ENCODE measurements at places on chromosomes 7 and 10.

- no peak for DNase-seq
Measured at GRCh38 chr7:90212149-90212495, 582 bp downstream of the STEAP2 start.

DNA sequence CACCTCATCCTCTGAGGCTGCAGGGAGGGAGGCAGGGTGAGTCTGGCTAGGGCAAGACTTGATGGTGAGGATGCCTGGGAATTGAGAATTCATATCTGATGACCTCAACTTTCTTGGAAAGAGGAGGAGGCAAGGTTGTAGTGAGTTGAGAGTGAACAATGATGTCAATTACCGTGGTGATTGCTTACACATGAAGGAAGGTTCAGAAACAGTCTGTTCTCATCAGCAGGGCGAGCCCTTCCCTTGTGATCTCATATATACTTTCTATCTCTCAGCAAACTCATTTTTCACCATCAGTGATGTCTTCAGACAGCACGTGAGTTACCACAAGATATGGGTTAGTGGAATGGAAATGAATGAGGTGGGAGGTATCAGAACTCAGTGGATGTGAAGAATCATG is 20.1 kb upstream of the COL13A1 start:
- no peak for DNase-seq

DNA sequence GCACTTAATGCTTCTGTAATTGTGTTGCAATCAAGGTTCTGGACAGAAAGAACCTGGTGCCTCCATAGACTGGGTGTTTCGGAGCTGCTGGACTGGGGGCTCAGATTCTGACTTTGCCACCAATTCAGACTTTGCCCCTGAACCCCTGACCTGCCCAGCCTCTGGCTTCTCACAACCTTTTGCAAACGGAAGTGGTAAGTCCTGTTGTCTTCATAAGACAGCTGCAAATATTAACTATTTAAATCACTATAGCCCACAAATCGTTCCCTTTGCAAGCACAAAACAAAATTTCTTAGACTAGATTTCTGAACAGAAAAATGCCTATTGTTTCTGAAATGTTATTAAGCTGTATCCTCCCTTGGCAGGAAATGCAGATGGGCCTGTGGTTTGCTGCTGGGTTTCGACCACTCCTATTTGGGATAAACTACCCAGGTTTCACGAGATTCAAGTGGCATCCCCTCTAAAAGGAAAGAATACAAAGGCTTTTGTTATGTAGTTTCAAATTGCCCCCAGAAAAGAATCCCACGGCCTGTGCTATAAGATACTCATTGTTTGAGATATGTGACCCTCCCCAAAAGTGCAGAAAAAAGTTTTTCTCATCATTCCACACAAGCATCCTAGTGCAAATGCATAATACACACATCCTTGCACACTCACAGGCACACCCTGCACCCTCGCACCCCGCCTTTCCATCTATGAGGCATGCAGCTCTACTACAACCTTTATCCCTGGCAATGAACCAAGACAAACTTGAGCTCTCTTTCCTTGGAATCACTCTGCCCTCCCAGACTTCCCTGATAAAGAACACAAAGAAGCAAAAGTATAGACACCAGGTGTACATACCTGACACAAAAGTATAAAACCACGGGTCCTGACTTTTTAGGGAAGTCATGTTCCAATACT is 209.1 kb downstream of the PRPF18 start:
- no peak for DNase-seq

- DNase-seq: peak; percentile 89
Measured at GRCh38 chr10:68871731-68872342, 29.3 kb upstream of the DDX50 start.

DNA sequence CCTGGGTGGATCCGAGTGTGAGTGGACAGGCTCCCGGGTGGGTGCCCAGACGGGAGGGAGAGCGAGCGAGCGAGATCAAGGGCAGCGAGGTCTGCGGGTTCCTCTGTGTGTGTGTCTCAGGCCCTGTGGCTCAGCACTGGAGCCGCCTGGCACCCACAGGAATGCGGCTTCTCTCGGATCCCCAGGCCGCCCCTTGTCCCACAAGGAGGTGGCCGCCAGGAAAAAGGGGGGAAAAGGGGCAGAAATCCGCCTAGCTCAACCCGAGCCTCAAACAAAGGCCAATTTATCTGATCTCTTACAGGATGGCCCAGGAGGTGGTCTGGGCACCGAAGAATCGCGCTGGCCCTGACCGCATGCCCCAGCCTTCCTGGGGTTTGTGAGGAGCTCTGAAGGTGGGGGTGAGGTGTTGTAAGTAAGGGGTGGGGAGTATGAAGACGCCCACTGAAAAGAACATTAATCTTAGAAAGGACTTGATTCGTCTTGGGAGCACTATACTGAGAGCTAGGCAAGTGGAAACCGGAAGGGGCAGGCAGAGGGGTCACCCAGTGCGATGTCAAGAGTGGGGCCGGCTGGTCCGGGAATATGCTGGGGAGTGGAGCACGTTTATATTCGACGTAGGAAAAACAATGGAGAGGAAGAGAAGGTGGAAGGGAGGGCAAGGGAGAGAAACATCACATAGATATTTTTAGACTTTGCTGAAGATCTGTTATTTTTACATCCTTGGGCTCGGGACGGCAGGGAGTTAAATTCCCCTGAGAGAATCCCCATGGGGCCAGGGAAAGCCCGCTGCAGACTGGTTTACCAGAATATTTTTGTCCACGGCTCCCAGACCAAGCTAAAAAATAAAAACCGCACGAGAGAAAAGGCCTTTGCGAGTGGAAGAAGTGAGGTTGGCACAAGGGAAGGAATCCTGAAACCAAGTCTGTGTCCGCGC is 7.2 kb downstream of the DLX5 start:
- no peak for DNase-seq

DNA sequence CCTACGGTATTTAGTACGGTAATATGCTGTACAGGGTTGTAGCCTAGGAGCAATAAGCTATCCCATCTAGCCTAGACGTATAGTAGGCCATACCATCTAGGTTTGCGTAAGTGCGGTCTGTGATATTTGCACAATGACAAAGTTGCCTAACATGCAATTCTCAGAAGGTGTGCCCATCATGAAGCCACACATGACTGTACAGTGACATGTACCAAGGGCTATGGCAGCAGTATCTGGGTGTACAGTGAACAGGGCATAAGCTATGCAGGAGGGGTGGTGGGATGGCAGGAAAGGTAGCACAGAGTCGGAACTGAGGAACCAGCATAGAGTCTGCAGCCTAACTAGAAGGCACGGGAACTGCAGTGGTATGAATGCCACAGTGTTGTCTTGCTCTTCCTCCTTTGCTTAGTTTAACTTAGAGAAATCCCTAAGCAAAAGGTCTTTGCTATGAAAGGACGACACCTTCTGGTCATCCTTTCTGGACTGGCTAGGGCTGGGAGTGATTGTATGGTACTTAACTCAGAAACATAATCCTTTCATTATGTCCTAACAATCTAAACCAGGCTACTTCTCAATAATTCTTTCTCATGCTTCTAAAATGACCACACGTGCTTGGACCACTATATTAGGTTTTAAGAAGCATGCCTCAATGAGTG is 93.5 kb downstream of the DYNC1I1 start:
- DNase-seq: peak; percentile 5

DNA sequence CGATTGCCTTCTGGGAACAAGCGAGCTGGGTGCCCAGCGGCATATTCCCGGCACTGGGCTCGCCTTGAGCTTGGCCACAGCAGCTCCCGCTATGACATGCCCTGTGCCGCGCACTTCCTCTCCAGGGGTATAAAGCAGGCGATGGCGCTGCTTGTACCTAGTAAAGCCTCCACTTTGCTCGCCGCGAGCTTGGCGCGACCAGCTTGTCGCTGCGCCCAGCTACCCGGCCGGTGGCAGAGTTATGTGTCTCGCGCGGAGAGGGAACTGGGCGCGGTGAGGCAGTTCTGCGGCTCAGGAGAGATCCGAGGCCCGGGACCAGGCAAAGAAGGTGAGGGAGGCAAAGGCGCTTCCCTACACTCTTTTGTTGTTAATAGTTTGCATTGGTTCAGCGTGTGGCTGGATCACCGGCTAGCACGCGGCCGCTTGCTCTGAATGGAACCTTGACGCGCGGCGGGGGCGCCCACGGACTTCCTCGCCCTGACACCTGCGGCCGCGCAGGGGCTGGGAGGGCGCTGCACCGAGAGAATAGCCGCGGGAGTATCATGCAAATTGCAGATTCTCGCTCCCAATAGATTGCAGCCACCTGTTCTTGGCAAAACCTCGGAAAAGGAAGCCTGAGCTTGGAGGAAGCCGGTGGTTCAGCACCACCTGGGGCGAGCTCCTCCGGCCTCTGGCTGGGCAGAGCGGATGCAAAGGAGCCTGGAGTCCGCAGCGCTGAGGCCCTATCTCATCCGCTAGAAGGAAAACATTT is 3.0 kb upstream of the BUB3 start:
- no peak for DNase-seq
